Cardiac fibroblast (primary cell): ENCODE measurements at places on chromosomes 3 and 15.
A peak's percentile ranks its signal among the peaks of the same experiment; 100 is the strongest.

- no peak for DNase-seq
Measured at GRCh38 chr3:169686874-169687273, 23.4 kb upstream of the MECOM start.

DNA sequence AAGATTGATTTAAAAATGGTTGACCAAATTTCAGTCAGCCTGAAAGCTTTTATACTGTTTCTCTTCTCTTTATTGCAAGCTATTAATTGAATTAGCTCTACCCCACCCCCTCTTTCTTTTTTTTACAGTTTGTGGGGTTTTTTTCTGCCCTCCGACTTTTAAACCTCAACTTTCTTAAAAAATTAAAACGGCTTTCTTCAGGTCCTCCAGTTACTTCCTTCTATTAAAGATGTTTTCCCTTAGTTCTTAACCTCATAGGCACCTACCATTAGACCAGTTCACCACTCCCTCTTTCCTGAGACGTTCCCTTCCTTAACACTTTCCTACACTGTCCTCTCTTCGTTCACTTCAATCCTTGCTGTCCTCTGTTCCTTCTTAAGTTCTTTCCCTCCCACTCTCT, 52.4 kb downstream of the ATP8B4 start:
- no peak for DNase-seq

DNA sequence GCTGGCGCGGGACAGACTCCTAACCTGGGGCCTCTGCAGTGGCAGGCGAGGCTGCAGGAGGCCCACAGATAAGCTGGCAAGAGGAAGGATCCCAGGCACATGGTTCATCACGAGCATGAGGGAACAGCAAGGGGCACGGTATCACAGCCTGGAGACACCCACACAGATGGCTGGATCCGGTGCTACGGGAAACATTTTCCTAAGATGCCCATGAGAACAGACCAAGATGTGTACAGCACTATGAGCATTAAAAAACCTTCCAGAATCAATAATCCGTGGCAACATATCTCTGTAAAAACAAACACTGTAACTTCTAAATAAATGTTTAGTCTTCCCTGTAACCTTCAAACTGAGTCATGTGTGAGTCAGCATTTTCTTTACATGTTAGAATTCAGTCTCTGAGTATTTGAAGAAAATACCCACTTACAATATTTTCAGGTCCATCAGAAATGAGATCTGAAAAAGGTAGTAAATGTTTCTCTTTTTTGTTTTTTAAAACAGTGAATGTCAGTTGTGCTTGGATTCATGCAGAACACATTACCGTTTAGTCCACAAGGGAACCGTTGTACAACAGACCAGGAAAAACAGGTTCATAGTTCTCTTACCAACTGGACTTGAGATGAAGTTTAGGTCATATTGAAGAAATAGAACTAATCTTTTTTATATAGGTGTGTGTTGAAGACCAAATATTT, 75.9 kb downstream of the BOC start:
- DNase-seq = peak; percentile 81

DNA sequence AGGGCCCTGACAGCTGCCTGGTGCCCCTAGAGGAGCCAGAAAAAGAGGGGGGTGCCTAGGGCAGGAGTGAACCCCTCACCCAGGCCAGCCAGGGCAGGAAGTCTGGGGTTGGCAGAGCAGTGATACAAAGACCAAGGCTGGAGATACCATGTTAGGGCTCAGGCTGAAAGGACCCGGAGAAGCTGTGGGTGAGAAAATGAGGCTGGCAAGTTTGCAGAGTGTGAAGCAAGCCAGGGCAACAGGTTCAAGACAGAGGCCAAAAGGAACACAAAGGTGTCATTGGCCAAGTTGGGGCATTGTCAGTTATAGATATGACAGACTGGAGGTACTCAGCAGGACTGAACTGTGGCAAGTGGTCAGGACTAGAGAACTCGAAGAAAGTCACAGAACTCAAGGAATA, 40.6 kb upstream of the IREB2 start:
- no peak for DNase-seq

- DNase-seq = no peak
Measured at GRCh38 chr3:17110660-17111396, 226.1 kb downstream of the PLCL2 start.

GRCh38 chr3:176650478-176650877, 546.8 kb downstream of the TBL1XR1 start:
- peak; percentile 74 for DNase-seq

- DNase-seq = no peak
Measured at GRCh38 chr15:40985541-40986330, 32.5 kb downstream of the CHAC1 start.

DNA sequence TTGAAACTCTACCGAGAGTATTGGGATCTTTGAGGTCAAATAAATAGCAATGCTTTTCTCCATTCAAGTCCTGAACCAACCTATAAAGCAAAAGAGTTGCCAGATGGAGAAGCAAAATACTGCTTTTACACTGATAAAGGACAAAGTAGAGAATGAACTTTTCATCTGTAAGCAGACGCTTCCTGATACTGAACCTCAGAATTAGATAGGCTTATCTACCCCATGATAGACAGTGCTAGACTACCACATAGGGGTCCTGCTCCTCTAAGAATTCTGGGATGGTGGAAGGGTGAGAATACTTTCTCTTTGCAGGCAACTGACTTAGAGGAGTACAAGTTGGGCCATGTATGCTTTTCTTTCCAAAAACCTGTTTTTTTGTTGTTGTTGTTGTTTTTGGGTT, 9.5 kb downstream of the SAXO2 start:
- no peak for DNase-seq

DNA sequence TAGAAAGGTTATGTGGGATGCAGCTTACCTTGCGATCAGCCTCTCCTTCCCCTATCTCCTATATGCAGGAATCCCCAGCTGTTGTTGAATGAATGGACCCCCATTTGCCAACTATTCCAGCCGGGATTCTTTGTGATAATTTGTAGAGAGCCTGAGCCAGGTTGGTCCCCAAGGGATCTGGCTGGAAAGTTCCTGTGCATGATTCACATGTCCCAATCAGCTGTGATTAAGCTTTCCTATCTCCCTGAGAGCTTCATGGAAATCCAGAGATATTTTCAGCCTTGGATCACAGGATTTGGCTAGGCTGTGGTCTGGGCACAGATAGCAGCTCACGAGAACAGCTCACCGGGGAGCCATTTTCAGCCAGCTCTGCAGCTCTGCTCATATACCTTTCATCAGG, 76.7 kb downstream of the ARNT2 start:
- DNase-seq = peak; percentile 94

DNA sequence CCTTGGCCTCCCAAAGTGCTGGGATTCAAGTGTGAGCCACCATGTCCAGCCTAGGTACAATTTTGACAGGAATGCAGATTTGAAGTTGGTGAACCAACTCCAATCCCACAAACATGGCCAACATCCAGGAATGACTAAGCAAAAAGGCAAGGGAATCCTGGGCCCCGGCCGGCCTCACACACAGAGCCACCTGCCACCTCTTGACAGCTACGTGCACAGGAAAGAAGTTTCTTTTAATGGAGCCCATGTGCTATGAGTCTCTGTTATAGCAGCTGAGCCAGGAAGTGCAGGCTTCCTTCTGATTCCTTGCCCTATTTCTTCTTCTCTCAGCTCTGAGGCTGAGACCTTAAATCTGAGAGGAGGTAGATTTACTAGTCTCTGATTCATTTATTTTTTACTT, 8.8 kb downstream of the TMEM40 start:
- peak; percentile 84 for DNase-seq

GRCh38 chr3:191283400-191283799, 45.8 kb upstream of the CCDC50 start:
- DNase-seq = no peak

DNA sequence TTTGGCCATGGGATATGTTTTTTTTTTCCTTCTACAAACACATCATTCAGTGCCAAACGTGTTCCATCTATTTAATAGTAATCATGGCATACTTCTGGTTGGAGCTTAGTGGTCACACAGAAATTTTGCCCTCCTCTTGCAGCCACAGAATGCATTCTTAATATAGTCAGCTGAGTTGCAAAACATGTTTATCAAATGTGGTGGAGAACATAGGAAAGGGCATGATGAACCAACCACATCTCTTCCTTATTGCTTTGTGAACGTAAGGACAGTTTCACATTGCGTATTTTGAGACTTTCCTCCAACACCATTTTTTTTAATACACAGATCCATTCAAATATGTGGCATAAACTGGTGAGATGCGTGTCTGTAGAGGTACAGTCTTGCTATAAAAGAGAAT, 106.8 kb downstream of the BBX start:
- DNase-seq = peak; percentile 40

- no peak for DNase-seq
Measured at GRCh38 chr15:69138963-69139362, 21.5 kb upstream of the GLCE start.

- no peak for DNase-seq
Measured at GRCh38 chr3:98402507-98402906, 12.0 kb downstream of the OR5K3 start.

DNA sequence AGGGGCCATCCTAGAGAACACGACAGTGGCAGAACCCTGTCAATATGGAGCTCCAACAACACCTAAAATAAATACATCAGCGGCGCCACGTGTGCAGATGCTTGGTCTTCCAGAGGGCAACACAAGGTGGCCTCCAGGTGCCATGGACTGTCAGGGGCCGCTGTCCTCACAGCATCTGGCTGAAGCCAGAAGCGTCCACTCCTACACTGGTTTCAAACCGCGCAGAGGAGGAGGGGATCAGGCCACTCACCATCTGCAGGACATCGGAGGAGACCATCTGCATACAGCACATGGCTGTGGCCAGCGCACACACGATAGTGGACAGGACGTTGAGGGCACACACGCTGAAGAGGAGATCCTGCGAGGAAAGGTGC, 118.2 kb downstream of the NSMCE3 start:
- no peak for DNase-seq

DNA sequence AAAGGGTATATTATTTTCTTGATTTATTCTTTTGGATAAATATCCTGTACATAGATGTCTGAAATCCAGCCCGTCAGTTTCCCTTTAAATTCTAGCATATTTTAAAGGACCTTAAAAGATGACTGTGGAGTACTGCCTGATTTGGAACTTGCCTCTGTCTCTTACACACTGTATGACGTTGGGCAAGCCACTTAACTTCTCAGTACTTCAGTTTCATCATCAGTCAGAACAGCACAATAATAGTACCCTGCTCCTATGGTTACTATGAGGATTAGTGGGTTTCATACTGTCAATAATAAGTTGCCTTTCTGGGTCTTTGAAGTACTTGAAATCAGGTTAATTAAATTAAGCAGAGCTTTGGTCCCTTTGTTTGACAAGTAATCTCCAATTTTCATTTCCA, 374.3 kb downstream of the TIGIT start:
- no peak for DNase-seq

DNA sequence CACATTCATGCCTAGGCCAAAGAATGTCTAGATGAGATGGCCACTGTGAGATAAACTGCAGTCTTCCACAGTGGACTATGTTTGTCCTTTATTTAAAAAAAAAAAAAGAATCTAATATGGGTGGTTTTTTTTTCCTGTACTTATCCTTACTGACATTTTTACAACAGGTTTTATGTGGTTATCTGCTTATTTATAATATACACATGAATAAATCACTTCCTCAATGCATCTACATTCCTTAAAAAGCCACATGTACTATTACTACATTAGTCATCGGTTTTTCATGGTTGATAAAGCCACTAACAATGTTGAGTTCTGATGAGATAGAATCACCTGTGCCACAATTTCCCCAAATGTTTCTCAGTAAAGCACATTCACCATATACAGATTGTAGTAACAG, 341.3 kb upstream of the THBS1 start:
- peak; percentile 3 for DNase-seq

DNA sequence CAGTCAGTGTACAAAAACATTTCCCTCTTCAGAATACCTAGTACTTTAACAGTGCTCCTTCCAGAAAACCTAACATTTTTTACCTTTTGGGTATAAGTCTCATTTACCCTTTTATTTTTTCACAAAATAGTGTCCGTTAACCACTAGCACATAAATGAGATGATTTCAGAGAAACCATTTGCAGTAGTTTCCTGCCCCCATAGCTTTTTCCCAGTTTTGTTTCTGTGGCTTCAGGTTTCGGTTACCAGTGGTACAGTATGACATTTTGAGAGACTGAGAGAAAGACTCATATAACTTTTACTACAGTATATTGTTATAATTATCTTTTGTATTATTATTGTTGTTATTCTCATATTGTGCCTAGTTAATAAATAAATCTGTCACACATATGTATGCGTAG, 6.2 kb upstream of the RBMS3 start:
- no peak for DNase-seq

- no peak for DNase-seq
Measured at GRCh38 chr15:88612186-88612796, 8.8 kb upstream of the AEN start.

GRCh38 chr15:28037969-28038590, 61.0 kb downstream of the OCA2 start:
- no peak for DNase-seq

- DNase-seq = peak; percentile 100
Measured at GRCh38 chr3:101676765-101677435, at the start of gene ZBTB11. Gene ZBTB11 (minus strand): TSS chr3:101677132. CDS start chr3:101676914, 218 bp downstream.

GRCh38 chr3:124907957-124908356, 20.8 kb upstream of the ITGB5 start:
- no peak for DNase-seq
